ENCODE measurements at places on chromosomes 6 and 20. TPM values are rescaled to one million over a fixed set of nuclear protein-coding genes. Genes with fewer than 3 reads are reported as not detected.

The STMN3 gene
- 8.8 TPM for total RNA-seq

The DEFB119 gene
- total RNA-seq = not detected

The GSTA3 gene
- total RNA-seq = not detected

The HMGN3 gene
- 26.8 TPM for total RNA-seq

The FAM209B gene
- not detected for total RNA-seq

The RNF144B gene
- 0.37 TPM for total RNA-seq

The IRF4 gene
- 9.0 TPM for total RNA-seq

The IER3 gene
- total RNA-seq = 13.7 TPM

The ID4 gene
- 0.37 TPM for total RNA-seq

The SAMD3 gene
- total RNA-seq = 0.20 TPM

The SDCBP2 gene
- total RNA-seq = 2.3 TPM

The GHRH gene
- total RNA-seq = not detected

The CFB gene
- total RNA-seq = 10.7 TPM

The RIPOR2 gene
- total RNA-seq = 1.1 TPM

The DUSP15 gene
- total RNA-seq = not detected

The PDE10A gene
- 0.73 TPM for total RNA-seq

The OR2B6 gene
- not detected for total RNA-seq

The CST1 gene
- total RNA-seq = not detected

The SLC17A1 gene
- not detected for total RNA-seq

The DDX43 gene
- 0.39 TPM for total RNA-seq

The MACROD2 gene
- total RNA-seq = 0.78 TPM

The TNFRSF6B gene
- 8.2 TPM for total RNA-seq

Data from subcutaneous preadipocyte (primary cell).